ENCODE measurements at places on chromosomes 2 and 18.

DNA sequence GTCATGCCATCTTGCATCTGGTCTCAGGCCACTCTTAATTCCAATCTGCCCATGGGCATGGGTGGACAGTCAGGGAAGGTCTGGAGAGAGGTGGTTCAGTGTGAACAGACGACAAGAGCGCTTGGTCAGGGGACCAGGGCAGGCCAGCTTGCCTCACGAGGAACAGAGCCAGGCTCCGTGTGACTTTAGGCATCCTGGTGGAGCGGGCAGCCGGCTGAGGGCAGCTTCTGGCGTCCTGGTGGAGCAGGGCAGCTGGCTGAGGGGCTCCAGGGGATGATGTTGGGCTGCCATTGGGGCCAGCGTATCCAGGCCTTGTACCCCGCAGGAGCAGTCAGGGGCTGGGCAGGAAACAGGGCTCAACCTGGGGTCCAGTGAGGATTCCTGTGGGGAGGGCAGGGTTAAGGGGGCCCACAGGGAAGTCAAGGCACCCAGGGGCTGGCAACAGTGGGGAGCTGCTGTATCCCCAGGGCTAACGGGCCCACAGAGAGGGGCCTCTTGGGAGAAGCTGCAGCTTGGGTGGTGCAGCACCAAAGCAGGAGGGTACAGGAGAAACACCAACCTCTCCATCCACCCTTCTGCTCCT, 197.9 kb upstream of the TWIST2 start:
- DNase-seq, result no peak

- no peak for DNase-seq
Measured at GRCh38 chr2:221689140-221689539, 117.0 kb upstream of the EPHA4 start.

GRCh38 chr2:63194175-63194574, 143.5 kb downstream of the OTX1 start:
- DNase-seq, result no peak

GRCh38 chr2:221197225-221197856, 374.8 kb downstream of the EPHA4 start:
- DNase-seq, result no peak

GRCh38 chr18:37294951-37295350, 270.6 kb downstream of the CELF4 start:
- DNase-seq, result no peak

DNA sequence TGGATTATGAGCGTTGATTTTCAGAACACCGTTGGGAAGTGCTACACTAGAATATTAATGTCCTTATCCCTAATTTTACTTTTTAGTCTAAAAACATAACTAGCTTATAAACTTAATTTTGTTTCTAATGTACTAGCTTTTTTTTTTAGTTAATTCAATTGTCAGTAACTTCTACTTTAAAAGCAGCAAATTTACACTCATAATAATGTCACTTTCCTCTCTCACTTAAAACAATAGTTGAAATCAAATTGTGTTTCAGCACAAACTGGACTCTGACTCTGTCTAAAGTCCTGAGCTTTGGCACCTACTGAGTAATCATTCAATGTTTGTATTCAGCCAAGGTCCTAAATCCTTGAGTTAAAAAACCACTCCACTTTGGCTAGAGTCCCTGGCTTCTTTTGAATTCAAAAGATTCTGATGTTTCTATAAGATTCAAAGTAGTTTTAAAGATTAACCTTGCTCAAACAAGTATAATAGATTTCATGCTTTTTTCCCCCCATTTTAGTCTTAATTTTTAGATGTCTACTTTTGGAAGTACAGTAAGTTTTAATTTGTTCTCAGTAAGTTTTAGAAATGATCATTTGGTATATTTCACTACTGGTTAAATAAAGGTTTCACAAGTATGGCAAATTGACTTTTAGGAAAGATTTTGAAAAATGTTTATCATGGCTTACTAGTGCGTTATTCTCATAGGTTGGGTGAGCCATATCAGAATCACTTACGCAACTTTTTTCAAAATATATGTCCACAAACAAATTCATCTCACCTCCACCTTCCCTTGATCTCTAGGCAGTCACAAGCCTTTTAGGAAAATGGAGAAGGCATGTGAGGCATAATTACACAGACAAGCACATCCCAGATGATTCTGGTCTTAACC, 23.4 kb downstream of the CCNYL1 start:
- no peak for DNase-seq

All from GF-D8 (cell line).